AG10803 (cell line): ENCODE measurements at places on chromosomes 7 and 10.

- peak; percentile 70 for DNase-seq
Measured at GRCh38 chr10:46992803-46993561, 81.8 kb downstream of the PTPN20 start.

DNA sequence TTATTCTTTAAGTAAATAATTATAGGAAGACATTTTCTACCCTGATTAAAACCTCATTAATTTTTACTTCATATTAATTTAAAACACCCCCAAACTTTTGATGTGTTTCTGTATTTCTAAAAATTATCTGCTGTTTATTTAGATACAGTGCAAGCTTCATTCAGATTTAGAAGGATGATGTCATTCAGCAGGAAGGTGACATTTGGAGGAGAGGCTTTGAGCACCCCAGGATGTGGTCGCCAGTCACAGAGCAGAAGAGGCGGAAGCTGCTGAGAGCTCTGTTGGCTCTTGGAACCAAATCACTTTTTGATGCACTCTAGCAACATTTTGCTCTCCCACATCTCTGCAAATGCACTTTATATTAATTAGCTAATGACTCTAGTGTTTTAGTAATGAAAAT is 233.9 kb upstream of the CACNA2D1 start:
- DNase-seq = peak; percentile 9

DNA sequence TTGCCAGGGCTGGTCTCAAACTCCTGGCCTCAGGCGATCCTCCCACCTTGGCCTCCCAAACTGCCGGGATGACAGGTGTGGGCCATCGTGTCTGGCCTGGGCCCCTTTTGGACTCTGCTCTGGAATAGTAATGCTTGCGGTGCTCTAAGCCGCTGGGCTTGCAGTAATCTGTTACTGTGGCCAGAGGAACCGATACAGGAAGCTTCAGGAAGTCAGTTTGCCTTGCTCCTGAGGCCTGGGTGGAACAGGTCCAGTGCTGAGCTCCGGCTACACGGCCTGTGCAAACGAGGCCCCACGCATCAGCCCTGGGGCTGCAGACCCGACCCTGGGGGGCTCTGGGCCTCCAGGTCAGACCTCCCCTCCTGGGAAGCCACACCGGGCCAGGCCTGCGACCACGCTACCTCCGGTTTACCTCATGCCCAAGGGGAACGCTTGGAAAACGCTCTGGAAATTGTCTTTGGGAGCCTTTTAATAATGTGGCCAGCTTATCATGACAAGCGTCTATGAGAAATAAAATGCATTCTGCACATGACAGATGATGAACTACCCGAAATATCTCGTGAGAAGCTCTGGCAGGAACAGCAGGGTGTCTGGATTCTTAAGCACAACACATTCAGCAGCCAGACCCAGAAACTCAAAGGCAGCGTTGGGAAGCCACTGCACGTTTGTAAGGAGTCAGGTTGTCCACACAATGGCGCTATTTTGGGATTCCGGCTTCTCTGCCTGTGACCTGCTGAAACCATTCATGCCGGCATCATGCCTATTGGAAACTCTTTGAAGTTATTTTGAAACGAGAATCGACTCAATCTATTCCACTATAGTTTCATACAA is 10.1 kb upstream of the ADAP1 start:
- DNase-seq = peak; percentile 71

DNA sequence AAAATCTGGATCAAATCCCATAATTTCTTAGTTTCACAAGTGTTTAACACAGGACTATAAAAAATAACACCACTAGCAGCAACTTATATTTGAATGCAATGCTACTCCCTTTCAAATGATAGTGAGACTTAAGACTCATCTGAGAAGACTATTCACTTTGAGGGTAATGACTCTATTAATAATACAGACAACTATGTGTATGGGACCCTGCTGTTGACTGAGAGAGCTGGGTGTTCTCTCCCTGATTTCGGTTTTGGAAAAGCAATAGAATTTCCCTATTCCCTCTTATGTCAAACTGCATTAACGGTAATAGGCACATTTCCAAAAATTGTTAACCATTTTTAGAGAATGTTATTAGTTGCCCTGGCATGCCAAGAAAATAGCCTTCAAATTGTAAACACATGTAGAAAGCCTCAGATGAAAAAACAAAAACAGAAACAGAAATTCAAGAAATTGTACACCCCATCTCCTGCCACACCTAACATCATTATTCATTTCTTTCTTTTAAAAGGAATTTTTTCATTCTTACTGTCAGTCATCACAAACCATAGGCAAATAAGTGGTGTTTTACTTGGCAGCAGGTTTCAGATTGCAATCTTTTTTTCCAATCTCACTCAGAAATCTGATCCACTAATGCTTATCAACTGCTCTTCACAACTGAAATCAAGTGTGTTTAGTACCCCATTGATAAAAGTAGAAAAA is 153.7 kb downstream of the TFPI2 start:
- peak; percentile 20 for DNase-seq

DNA sequence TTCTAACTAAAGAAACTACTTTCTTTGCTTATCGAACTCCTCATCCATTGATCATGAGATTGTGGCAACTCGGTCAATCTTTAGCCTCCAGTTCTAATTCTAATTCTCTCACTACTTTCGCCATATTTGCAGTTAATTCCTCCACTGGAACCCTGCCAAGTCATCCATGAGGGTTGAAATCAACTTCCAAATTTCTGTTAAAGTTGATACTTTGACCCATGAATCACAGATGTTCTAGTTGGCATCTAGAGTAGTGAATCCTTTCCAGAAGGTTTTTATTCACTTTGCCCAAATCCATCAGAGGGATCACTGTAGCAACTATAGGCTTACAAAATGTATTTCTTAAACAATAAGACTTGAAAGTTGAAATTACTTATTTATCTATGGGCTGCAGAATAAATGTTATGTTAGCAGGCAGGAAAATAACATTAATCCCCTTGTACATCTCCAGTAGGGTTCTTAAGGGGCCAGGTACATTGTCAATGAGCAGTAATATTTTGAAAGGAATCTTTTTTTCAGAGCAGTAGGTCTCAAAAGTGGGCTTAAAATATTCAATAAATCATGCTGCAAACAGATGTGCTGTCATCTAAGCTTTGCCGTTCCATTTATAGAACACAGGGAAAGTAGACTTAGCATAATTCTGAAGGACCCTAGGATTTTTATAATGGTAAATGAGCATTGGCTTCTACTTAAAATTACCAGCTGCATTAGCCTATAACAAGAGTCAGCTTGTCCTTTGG is 39.4 kb downstream of the CCDC71L start:
- DNase-seq = no peak

DNA sequence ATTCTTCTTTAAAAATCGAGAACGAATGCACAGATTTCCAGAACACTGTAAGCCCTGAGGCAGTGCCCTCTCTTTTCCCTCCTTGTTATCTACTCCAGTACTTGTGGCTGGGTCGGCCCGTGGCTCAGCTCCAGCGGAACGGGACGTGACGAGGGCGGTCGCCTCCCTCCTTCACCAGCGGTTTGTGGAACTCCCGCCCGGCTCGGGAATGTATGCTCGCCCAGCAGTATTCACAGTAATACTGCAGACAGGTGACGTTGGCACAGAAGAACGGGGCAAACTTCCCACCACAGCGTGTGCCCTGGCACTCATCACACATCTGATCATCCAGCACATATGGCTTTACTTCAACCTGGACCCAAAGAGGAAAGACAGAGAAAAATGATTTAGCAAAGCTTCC is 128.5 kb downstream of the BTAF1 start:
- DNase-seq = no peak
